Omental fat pad (tissue), 4 donors: ENCODE measurements at places on chromosomes 2 and 18. TPM values are rescaled to one million over a fixed set of nuclear protein-coding genes. Genes with fewer than 3 reads are reported as not detected.

DNA sequence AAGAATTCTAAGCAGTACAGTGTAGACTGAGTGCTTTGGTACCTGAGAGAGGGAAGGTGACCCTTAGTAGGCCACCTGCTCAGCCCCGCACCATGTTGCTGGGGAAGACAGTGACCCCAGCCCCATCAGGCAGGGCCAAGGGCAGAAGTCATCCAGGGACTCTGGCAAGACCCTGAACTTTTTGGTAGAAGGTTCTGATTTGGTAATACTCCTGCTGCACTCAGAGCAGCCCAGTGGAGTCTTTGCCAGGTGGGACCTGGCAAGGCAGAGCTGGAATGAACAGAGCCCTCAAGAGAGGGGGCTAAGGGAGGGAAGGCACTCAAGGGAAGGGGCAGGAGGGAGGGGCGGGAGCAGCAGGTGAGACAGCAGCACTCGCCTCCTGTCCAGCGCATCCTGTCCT lies 191.2 kb downstream of the MGAT5 start:
- DNase-seq = no peak

GRCh38 chr2:206160807-206161179 lies 1.1 kb downstream of the EEF1B2 start:
- no peak for DNase-seq

GRCh38 chr2:197248001-197248401 lies 62.6 kb downstream of the ANKRD44 start:
- DNase-seq = no peak

DNA sequence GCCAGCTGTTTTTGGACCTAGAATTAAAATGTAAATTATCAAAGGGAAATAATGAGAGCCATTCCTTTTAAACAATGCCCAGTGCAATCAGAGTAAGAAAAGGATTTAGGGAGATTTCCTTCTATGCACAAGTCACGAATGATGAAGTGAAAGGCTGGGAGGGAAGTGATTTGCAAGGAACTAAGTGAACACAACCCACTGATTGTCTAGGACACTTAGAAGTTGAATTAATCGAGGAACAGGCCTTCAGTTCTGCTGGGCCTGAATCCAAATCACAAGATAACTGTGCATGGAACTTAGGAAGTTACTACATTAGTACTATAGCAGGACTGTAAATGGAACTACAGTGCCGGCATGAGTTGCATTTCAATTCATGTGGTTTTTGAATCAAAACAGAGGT lies 17.7 kb downstream of the MAP2 start:
- no peak for DNase-seq

GRCh38 chr2:30789670-30790210 lies 17.5 kb downstream of the CAPN13 start:
- DNase-seq = no peak

DNA sequence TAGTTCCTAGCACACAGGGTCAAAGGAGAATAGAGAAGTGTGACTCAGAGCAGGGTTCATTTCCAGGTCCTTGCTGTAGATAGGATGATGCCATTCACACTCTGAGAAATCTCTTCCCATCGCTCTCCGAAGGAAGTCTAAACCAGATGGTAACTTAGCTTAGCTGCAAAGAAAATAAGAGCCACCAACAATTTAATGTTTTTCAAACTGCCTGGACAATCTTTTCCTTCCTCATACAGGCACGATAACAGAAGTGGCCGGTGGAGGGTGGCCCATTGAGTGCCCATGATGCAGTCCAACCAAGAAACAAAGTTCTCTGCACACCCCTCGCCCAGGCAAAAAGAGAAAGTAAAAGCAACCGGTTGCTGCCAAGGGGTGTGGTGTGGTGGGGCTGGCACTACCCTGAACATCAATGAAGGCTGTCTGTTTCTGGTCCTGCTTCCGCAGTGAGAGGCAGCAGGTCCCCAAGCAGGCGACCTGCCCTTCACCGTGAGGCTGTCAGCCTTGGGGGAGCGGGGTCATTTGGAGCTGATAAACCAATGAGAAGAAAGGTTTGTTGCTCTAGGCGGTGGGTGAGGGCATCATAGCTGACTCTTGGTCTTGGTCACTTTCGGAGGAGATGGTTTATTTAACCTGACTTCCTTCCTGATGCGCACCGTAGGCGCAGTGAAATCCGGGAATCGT lies 105.6 kb upstream of the CD302 start:
- DNase-seq = no peak

- no peak for DNase-seq
Observed at GRCh38 chr2:186135686-186136085, 350.4 kb upstream of the ZC3H15 start.

- no peak for DNase-seq
Observed at GRCh38 chr2:215577356-215577755, 141.5 kb upstream of the FN1 start.

Gene ITPRIPL1
- total RNA-seq = 7.6 TPM

Gene CYP20A1
- total RNA-seq = 27.5 TPM

Gene VWC2L
- not detected for total RNA-seq

Gene SERPINB10
- total RNA-seq = 0.31 TPM

Gene TPO
- 8.0 TPM for total RNA-seq

Gene HMSD
- 0.38 TPM for total RNA-seq

Gene PAX3
- total RNA-seq = not detected

Gene TRABD2A
- 7.3 TPM for total RNA-seq

Gene CYP1B1
- total RNA-seq = 55.4 TPM

Gene SPC25
- total RNA-seq = 0.84 TPM
